Aorta (tissue), 5 donors: ENCODE measurements at places on chromosomes 3 and 15.

DNA sequence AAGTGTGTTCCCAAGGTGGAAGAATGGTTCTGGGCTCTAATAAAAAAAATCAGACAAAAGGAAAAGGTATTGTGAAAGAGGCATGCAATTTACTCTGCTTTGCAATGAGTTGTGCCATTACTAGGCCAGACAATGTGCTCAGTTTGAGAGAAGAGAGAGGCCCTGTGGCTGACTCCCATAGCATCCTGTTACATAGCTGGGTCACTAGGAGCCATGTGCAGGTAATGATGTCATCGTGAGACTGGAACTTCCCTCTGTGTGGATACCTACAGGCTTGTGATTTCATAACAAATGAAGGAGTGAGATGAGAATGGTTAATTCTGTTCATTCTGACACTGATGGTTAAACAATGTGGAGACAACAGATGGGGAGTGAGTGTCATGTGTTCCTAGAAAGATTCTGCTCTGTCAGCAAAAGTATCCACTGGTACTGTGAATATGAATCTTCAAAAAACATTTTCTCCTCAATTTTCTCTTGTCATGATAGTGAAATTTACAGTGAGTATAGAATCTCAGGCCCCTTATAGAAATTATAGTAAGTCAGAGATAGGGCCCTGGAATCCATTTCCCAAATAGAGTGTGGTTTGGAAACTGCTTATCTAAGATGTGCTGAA is 648.7 kb upstream of the DPPA4 start:
- DNase-seq: no peak

DNA sequence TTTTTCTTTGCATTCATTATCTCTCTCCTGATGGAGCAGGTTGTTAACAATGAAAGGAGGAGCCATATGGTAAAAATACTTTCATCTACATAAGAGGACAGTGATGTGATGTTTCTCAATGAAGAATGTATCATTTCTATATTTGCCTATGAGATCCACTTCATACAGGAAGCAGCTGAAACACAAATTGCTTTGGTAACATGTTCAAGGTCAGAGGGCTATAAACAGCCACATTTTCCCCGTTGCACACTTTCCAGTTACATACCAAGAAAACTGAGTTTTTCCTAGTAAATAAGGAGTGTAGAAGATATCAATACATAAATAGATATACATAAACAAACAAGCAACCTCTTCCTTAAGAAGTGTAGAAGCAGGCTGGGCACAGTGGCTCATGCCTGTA is 32.6 kb upstream of the GYG1 start:
- no peak for DNase-seq

DNA sequence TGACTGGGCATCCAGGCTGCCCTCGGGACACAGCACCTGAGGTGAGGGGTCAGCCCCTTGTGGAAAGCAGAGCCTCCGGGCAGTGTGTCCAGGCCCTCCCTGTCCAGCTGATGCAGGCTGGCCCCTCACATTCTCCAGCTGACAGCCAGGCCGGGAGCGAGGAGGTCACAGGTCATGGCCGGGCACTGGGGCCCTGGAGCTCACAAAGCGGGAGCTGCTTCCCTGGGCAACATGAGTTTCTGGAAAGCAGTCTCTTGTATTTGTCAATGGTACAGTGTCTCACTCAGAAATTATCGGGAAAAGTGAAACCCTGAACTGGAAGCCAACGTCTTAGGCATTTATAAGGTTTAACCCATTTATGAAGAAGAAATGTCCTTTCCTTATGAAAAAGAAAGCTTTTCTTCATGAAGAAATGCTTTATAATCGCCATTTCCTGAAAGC is 118.5 kb downstream of the OPA1 start:
- no peak for DNase-seq

GRCh38 chr3:140933552-140933951 is 8.1 kb upstream of the SLC25A36 start:
- DNase-seq: no peak

- peak; percentile 81 for DNase-seq
These were observed 28.3 kb upstream of the MASP1 start for GRCh38 chr3:187319699-187320302.

GRCh38 chr15:101852356-101852755 is 40.4 kb downstream of the OR4F15 start:
- no peak for DNase-seq

DNA sequence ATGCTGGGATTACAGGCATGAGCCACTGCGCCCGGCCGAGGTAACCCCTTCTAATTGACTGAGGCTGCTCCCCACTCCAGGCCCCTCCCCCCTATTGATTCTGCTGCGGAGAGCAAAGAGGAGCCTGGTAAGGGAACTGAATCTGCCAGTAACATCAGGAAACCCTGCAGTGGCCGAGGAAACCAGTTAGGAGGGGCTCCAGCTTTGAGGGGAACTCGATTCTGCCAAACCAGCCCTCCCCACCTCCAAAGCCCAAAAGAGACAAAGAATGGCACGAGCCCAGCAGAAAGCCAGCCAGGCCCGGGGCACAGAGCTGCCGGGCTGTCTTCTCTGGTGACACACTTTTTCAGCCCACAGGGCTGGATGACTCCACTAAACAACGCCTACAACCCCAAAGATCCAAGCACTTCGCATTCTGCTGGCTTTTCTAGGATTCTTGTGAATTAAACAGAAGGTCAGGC is 15.0 kb upstream of the ACAD9 start:
- no peak for DNase-seq

DNA sequence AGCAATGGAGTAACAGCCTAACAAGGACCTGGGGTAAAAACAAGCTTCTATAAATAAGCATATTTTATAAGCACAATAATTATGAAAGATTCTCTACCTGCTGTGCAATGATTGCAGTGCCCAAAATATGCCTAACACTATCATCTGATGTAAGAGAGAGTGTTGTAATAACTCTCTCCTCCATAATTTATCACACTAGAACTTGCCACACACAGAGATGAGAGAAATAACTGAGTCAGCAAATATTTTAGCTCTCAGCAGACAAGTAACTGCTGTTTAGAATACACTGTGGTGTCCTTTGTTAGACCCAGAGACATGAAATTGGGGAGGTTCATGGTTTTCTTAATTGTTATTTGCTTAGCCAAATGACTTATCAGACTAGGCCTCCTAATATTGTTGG is 105.3 kb upstream of the ACP3 start:
- DNase-seq: no peak

DNA sequence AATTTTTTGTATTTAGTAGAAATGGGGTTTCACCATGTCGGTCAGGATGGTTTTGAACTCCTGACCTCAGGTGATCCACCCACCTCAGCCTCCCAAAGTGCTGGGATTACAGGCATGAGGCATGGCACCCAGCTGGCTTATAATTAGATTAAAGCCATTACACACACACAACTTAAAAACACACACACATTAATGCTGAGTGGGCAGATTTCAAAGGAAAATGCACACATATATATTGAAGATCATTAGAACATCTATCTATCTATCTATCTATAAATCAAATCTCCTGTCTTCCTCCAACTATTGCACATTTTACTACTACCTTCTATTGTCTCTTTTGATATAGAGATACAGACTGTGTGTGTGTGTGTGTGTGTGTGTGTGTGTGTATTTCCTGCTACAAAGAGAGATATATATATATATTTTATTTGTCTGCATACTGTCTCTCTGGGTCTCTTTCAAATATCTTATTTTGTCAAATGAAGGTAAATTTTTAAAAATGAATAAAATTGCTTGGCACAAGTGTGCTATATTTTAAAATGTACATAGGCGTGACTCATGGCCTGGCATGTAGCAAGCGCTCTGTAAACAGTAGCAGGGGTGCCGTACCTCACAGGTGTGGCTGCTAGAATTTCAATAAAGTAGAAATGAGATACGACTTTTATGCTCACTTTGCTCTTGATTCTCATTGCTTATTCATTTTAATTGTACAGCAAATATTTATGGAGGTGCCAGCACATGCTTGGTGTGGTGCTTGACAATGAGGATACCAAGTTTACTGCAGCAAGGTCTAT is 655.8 kb downstream of the AGBL1 start:
- DNase-seq: no peak

DNA sequence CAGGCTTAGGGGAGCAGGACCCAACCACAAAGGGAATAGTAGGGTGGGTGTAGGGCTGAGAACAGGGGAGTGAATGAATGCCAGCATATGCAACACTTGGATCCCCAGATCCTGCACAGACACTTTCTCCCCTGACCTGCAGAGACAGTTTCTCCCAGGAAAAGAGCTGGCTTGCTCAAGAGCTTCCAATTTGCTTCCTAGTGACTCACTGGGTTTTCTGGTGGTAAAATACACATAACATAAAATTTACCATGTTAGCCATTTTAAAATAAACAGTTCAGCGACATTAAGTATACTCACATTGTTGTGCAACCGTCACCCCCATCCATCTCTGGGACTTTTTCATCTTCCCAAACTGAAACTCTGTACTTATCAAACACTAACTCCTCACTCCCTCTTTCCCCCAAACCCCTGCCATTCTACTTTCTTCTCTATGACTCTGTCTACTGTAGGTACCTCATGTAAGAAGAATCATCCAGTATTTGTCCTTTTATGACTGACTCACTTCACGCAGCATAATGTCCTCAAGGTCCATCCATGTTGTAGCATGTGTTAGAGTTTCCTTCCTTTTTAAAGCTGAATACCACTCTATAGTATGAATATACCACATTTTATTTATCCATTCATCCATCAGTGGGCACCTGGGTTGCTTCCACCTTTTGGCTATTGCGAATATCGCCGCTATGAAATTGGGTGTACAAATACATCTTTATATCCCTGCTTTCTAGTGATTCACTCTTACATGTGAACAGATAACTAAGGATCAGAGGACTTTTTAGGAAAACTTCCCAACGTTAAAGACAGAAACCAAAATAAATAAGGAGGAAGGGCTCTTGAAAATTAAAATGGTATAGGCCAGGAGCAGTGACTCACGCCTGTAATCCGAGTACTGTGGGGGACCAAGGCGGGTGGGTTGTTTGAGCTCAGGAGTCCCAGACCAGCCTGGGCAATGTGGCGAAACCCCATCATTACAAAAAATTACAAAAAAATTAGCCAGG is 95.6 kb upstream of the TJP1 start:
- DNase-seq: no peak

DNA sequence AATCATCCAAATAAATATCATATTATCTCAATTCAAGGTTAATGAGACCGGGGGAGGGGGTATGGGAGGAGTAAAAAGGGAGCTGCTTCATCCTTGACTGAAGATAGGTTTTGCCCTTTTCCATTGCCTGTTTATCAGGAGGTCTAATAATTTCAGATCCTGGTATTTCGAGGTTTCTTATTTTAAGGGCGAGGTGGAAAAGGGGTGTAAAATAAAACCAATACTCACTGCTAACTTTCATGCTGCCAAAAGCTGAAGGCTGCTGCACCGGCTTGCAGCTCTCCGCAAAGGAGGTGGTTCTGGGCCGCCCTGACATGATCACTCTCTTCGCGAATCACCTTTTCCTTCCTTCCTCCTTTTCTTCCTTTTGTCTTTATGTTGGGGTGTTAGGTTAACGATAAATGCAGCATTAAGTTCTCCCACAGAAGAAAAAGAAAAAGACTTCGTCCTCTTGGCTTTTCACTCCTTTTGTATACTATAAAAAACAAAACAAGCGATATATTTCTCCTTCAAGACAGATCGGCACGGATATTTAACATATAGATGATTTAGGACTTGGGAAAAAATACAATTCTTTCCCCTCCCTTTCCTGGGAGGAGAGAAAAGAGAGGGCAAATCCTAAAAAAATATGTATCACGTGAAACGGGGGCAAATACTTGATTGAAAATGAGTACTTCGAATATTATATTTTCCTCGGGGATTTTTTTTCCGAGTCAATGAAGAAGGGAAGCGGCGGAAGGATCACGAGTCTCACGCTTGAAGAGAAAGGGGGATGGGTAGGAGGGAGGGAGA is 932 bp downstream of the GSK3B start:
- no peak for DNase-seq

DNA sequence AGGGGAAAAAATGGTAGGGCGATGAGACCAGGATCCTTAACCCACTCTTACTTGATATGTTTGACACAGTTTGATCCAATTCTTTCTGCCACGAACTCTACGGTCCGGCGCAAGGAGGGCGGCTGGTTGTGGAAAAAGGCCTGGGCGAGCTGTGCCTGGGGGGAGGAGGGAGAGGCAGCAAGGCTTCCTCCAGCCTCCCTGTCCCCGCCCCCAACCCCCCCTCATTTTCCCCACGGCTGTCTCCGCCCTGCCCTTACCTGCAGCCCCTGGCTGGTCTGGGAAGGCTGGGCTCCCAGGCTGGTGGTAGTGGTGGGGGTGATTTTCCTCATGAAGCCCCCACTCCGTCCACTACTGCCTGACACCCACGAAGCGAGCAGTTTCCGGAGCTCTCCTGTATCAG is 8.0 kb downstream of the CDAN1 start:
- DNase-seq: no peak

- no peak for DNase-seq
These were observed 23.8 kb upstream of the CNTN6 start for GRCh38 chr3:1068985-1069384.

- DNase-seq: no peak
These were observed 1137.9 kb downstream of the ROBO2 start for GRCh38 chr3:78177780-78178179.

DNA sequence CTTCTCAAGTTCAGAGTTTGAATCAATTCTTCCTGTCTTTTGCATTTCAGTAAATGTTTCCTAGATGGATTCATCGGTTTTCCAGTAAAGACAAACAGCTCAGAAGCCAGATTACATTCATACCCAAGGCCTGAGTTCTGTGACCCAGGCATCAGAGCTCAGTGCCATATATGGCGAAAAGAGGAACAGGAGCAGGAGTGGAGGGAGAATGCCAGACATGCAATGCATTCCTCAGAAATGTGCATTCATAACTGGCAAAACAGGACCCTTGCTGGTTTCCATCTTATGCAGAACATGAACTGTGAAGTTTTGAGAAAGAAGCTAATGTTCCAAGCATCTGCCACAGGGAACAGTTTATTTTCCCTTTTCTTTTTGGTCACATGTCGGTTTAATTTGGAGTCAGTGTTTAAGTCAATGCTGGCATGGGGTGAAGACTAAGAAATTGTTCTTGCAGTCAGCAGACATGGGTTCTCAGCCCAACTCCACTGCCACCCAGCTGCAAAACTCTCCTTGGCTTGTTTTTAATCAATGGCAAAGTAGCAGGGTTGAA is 116.5 kb downstream of the LPP start:
- no peak for DNase-seq

GRCh38 chr3:58536501-58537411 is at the start of gene ACOX2:
ACOX2 (minus strand) TSS chr3:58537190; CDS start chr3:58535106, 2,084 bp downstream.
- DNase-seq: peak; percentile 80

GRCh38 chr3:146590521-146590920 is 14.6 kb downstream of the PLSCR5 start:
- no peak for DNase-seq

GRCh38 chr3:144433006-144433405 is 461.4 kb downstream of the DIPK2A start:
- no peak for DNase-seq

DNA sequence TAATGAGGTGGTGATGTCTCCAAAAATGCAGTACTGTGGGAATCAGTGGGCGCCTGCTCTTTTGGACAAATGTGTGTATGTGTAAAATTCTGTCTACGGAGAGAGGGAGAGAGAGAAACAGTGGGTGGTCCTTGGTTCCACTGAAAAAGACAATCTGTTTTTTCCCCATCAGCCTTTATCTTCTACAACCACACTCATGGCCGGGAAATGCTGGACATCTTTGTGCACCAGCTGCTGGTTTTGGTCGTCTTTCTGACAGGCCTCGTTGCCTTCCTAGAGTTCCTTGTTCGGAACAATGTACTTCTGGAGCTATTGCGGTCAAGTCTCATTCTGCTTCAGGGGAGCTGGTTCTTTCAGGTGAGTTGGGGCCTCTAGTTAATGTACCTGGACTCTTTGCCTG is 51.2 kb upstream of the ADGRG7 start:
- DNase-seq: no peak
